ENCODE measurements at places on chromosomes 5 and 9. TPM values are rescaled to one million over a fixed set of nuclear protein-coding genes. Genes with fewer than 3 reads are reported as not detected.

The GFRA3 gene
- polyA plus RNA-seq: 4.2 TPM

The PIP5KL1 gene
- not detected for polyA plus RNA-seq

The ENTPD2 gene
- polyA plus RNA-seq: 16.5 TPM

The ECM2 gene
- polyA plus RNA-seq: 6.0 TPM

The NREP gene
- polyA plus RNA-seq: 16.0 TPM

The PCDHB10 gene
- polyA plus RNA-seq: 1.1 TPM

The S1PR3 gene
- polyA plus RNA-seq: 0.22 TPM
